ENCODE measurements at places on chromosomes 2 and 18. TPM values are rescaled to one million over a fixed set of nuclear protein-coding genes. Genes with fewer than 3 reads are reported as not detected.

DNA sequence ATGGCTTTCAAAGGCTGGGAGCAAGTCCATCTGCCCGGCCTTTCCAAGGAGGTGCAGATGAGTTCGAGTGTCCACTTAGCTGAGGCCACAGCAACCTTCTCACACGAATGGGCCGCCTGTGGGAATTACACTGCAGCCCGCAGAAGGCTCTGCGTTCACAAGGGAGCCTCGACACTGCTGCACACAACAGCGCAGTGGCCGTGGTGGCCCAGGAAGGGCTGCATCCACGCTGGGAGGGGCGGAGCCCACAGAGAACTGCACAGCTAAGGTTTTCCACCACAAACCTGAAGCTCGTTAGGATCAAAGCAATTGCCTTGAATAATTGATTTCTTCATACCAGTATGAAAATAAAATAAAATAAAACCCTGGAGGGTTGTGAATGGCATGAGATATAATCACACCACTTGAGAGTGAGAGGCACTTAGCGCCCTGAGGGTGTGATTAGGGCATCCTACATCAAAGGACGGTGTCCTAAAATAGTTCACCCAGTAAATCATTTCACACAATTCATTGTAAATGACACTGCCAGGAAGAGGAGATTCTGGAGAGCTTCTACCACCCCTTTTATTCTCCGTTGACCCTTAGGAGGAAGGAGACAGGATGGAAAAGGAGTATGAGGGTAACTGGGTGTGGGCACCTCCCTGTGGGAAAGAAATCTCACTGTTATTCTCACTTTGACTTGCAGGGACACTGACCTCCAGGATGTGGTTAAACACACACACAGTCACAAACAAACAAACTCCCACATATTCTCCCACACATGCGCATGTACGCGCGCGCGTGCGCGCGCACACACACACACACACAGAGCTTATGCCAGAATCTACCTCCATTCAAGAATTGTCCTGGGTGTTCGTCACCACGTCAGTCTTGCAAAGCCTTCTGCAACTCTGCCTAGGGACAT, 256.6 kb upstream of the ID2 start:
- DNase-seq, result no peak

DNA sequence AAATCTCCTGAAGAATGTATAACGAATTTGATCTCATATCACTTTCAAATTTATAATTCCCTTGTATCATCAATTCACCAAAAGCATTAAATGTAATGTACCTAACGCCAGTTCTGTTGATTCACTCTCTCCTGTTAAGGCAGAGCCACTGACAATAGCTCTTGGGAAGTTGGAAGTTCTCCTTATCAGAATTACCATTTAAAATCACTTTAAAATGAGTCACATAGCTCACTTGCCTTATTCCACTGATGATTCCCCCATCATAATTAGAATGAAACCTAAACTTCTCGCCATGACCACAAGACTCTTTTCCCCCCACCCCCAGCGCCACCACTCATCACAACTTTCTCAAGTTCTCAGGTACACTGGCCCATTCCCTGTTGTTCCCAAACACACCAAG, 117.1 kb downstream of the PID1 start:
- DNase-seq, result no peak

DNA sequence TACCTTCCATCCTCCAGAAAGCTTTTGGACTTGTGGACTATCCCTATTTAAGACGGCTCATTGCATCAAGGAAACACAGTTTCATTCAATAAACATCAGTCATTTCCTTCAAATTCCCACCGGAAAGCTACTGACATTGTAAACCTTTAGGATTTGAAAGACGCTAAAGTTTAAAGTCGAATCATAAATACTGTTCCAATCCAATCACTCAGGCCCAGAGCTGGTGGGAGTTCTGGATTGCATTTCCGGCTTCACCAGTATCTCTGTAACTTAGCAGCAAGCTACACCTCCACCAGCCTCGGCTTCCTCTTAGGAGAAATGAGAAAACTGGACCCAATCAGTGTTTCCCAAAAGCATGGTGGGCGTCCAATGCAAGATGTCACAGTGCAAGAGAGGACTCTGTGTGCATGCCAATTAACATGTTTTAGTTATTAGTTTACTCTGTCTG, 1.6 kb downstream of the WDFY1 start:
- DNase-seq, result peak; percentile 26

DNA sequence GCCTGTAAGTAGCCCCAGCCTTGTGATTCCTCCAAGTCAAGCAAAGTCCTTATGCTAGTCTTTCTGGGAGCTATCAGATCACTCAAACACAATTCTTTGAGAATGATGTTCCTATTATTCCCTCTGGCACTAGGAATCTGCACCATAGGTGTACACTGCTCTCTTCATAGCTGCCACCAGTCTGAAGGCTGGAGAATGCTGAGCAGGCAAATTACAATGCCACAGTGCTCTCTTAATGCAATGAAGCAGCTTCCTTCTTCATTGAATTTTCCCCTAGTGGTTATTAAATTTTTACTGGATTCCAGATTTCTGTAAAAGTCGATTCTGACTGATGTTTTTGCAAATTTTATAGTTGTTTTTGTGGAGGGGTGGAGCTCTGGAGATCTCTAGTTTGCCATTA, 84.8 kb downstream of the CCDC178 start:
- no peak for DNase-seq

DNA sequence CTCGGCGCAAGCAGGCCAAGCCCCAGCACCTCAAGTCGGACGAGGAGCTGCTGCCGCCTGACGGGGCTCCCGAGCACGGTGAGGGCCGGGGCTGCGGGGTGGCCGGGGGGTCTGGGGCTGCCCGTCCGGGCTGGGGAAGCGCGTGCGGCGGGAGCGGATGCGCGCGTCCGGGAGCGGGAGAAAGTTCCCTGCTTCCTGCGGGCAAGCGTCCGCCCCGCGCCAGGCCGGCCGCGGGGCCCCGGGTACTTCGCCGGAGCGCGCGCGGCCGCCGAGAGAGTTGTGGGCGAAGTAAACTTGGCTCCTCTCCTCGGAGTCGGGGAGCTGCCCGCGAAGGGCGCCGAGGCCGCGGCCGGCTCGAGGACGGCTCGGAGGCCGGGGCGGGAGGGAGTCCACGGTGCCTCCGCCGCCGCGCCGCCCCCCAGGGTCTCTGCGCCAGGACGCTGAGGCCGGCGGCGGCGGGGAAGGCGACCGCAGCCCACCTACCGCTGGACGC, 707 bp downstream of the SALL3 start:
- DNase-seq, result no peak

- DNase-seq, result no peak
Observed at GRCh38 chr2:13652531-13653313, 936.0 kb downstream of the TRIB2 start.

GRCh38 chr2:20091305-20091991, 40.0 kb upstream of the LAPTM4A start:
- DNase-seq, result no peak

DNA sequence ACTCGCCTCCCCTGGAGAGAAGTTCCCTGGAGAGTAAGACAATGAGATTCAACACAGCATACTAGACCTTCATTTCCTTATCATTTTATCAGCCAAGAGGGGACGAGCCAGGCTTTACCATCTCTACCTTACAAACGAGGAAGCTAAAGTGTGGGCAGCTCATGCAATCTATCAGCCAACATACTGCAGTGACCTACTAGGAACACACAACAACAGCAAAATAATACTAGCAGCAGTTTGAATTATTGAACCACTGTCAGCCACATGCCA, 60.0 kb upstream of the TEX51 start:
- no peak for DNase-seq

DNA sequence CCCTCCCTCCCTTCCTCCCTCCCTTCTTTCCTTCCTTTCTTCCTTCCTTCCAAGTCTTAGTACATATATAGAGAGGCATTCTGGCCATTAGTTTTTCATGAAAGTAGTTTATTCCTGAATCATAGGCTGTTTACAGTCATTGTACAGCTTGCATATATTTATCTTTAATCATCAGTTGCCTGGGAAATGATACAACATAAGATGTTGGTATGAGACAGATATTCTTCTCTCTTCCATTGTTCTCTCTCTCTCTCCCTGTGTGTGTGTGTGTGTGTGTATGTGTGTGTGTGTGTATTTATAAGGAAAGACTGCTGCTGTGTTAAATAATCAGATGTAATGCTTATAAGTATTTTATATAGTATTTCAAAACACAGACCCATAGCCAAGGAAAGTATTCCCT, 289.8 kb upstream of the UBE2E3 start:
- no peak for DNase-seq

GRCh38 chr2:129062146-129062912, 743.7 kb upstream of the HS6ST1 start:
- no peak for DNase-seq

- DNase-seq, result no peak
Observed at GRCh38 chr2:121555008-121555407, 24.3 kb downstream of the RNU4ATAC start.

DNA sequence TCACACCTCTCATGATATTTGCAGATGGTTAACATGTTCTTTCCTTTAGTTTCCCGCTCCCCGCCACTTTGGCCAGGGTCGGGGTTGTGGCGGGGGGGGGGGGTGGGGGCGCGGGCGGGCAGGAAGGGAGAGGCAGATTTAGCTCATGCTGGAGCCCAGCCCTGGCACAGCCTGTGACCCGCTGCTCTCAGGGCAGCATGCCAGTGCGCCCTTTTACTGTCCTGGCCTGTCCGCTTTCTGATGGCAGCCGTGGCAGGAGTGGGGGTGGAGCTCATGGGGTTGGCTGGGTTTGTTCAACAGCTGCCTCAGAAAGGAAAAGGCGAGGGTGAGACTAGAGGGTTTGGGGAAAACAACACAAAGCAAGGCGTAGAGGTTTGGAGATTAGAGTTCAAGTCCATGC, 56.1 kb downstream of the TNP1 start:
- no peak for DNase-seq

- no peak for DNase-seq
Observed at GRCh38 chr2:119389615-119390306, 23.0 kb downstream of the DBI start.

- no peak for DNase-seq
Observed at GRCh38 chr2:105224444-105224843, 17.1 kb upstream of the GPR45 start.

GRCh38 chr2:177201919-177202346, 10.7 kb upstream of the HNRNPA3 start:
- no peak for DNase-seq

DNA sequence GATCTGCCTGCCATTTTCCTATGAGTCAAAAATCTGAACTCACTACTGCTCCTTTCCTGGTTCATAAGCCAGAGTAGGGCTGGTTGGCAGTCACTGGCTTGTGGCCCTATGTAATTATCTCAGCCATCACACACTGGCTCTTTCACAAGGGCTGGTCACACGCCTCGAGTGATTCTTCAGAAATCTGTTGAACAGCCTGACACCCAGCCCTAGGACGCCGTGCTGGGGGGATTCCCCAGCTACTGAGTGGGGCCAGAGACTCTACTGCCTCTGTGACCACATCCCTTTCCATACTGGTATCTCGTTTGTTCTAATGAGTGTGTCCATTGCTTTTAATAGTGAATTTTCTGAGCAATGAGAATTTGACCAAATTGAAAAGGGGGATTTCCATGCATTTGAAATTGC, 45.8 kb upstream of the RBM44 start:
- DNase-seq, result no peak

DNA sequence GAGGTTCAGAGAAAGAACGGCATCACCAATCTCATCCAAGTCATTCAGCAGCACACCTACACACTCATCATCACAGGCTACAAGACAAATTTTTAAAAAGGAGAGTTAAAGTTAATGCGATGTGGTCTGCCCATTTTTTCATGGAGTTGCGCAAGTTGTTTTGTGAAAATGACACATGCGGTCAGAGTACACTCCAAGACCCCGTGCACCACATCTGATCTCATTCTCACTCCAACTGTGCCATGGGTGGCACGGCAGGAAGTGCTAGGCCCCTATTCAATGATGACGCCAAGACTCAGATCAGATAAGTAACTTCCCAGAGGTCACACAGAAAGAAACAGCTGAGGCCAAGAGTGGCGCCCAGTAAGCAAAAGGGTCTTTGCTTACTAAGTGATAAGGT, 119.8 kb downstream of the LAMA1 start:
- no peak for DNase-seq

DNA sequence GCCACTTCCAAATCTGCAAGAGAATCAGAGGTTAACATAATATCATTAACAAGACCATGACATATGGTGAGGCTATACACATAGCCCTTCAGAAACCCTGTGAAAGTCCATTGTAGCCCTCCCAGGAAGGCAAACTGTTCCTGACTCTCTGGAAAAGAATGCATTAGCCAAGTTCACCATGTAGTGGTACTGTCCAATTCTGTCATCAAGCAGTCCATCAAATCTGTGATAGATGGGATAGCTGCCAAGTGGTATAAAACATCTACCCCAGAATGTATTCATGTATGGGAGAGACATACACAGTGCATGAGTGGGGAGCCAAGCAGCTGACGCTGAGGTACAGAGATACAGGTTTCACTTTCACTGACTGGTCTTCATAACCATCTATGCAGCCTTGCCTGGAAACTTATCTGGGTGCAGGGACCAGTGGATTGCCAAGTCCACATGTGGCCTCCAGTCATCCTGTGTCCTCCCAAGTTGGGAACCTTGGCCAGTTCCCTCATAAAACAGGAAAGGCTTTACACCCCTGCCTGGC, 281.1 kb downstream of the MBD2 start:
- DNase-seq, result no peak

- no peak for DNase-seq
Observed at GRCh38 chr18:22169011-22169888, at the start of gene GATA6. TSS of gene GATA6 (plus strand) at chr18:22169589. CDS start at chr18:22171145, 1,556 bp downstream.

DNA sequence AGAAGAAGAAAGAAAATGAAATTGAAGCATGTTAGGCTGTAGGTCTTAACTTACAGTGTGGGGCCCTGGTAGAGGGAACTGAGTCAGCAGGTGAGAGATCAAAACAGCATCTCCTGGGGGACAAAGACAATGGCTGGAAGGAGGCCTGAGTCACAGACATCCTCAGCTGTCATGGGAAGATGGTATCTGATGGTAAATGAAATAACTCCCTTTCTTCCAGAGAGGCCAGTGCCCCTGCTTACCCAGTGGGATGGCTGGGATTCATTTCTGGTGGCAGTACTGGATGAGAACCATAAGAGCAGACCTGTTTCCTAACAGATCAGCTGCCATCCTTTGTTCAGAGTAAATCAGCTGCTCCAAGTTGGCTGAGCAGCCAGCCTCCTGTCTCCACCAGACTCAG, 251.3 kb upstream of the EPAS1 start:
- DNase-seq, result no peak

GRCh38 chr18:52333860-52334259, 6.1 kb upstream of the DCC start:
- DNase-seq, result no peak

The KCNS3 gene
- 5.4 TPM for polyA plus RNA-seq

The NPPC gene
- 0.67 TPM for polyA plus RNA-seq

The UPP2 gene
- 5.8 TPM for polyA plus RNA-seq

The TFCP2L1 gene
- 61.0 TPM for polyA plus RNA-seq

The INO80D gene
- polyA plus RNA-seq, result 10.8 TPM

The LRRC30 gene
- polyA plus RNA-seq, result 0.65 TPM

The RNF149 gene
- 40.3 TPM for polyA plus RNA-seq

The KDSR gene
- polyA plus RNA-seq, result 39.3 TPM

The SCN1A gene
- polyA plus RNA-seq, result 0.17 TPM

The NEB gene
- 13.8 TPM for polyA plus RNA-seq

The LRP2 gene
- 180 TPM for polyA plus RNA-seq
